ENCODE measurements at places on chromosomes 7 and 10. TPM values are rescaled to one million over a fixed set of nuclear protein-coding genes. Genes with fewer than 3 reads are reported as not detected.

DNA sequence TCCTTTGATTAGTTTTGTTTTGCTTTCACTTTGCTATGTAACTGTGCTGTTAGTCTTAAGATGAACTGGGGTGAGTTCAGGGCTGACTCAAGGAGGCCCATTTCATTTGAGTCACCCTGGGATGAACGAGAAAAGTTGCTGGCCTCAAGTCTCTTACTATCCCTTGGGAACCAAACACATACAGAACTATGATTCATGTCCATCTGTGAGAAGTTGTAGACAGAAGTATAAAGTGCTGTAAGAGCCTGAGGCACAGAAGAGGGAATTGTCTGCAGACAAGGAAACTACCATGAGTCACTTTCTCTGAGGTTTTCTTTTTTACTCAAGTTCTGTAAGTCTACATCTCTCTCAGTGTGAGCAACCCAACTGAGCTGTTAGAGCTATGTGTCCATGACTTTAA lies 179.8 kb upstream of the CSTF2T start:
- no peak for DNase-seq

- no peak for DNase-seq
These were observed 15.6 kb downstream of the KLHL7 start for GRCh38 chr7:23121165-23121564.

GRCh38 chr10:73655257-73655989 lies 406 bp downstream of the SYNPO2L start:
- DNase-seq, result no peak

ZEB1 gene
- 31.5 TPM for total RNA-seq

DNA sequence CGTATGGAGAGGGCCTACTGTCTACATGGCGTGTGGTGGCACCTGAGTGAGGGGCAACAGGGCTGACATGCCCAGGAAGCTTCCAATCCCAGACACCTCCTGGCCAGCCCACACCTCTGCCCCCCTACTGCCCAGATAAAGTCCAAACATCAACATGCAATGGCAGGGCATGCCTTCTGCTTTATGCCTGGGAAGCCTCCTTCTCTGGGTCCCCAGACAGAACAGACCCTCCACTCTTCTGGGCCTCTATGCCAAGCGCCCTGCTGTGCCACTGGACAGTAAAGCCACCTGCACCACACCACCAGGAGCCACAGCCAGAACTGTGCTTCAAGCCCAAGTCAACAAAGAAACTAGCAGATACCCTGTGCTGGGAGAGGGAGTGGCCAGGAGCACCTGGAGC lies 12.5 kb downstream of the TMEM72 start:
- DNase-seq, result no peak

SLC16A12 gene
- not detected for total RNA-seq

PLPP4 gene
- total RNA-seq, result 0.18 TPM

- no peak for DNase-seq
These were observed 359.8 kb downstream of the PCDH15 start for GRCh38 chr10:54441275-54441674.

DNA sequence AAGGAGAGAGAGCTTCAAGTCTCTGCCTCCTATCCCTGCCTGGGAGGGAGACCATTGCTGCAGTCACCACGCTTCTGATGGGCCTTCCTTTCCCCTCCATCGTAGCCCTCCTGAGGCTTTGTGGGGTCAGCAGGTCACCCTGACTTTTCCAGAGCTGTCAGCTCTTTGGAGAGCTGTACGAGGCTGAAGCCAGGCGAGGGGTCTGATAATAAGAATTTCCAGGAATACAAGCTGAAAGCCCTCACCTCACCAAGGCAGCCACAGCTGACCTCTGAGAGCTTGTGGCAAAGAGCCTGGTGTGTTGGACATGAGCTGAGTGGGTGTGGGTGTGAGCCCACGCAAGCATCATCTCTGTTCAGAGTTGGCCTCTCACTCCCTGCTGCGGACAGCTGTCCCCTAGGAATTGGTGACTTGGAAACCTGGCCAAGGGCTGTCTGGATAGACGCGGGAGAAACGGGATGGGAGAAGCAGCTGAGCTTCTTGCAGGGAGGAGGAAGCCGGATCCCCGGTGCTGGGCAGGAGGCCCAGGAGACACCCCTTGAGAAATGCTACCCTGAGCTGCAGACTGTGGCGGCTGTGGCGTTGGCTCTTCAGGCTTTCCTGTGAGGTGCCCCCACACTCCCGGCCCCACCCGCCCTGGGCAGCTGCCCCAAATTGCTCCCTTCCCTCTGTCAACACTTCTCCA lies 122.1 kb upstream of the BTBD16 start:
- DNase-seq, result no peak

GPR146 gene
- total RNA-seq, result 2.9 TPM

GPR15LG gene
- total RNA-seq, result 0.41 TPM

- no peak for DNase-seq
These were observed 327.8 kb downstream of the PTPRN2 start for GRCh38 chr7:158259671-158260418.

DNA sequence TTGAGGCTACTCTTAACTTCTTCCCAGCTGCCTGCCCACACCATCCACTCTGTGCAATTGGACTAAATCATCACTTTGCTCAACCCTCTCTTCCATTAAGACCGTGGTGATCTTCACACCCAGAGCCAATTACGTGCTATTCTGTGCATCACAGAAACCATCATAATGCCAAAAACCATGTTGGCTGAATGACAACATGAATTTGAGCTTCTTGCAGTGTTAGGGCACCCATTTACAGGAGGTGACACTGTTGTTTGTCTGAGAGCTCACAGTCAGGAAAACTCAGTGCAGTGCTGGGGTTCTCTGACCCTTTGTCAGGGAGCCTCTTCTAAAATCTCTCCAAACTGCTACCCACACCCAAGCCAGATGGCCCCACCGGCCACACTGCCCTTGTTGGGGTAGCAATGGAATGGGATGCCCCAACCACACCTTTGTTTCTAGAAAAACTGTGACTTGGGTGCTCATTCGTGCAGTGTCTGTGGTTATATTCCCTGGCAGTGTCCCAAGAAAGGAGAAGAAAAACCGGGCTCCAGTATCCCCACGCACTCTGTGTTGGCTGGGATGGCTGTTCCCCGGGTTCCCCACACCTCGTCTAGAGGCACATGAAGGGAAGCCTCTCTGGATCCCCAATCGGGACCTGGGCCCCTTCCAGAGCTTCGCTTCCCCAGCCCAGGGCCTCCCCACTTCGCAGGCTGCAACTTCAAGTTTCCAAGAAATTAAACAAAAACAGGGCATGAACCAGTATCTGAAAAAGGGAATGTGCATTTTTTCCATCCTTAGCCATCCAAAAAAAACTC lies 2.0 kb upstream of the TNS3 start:
- DNase-seq, result no peak

DNA sequence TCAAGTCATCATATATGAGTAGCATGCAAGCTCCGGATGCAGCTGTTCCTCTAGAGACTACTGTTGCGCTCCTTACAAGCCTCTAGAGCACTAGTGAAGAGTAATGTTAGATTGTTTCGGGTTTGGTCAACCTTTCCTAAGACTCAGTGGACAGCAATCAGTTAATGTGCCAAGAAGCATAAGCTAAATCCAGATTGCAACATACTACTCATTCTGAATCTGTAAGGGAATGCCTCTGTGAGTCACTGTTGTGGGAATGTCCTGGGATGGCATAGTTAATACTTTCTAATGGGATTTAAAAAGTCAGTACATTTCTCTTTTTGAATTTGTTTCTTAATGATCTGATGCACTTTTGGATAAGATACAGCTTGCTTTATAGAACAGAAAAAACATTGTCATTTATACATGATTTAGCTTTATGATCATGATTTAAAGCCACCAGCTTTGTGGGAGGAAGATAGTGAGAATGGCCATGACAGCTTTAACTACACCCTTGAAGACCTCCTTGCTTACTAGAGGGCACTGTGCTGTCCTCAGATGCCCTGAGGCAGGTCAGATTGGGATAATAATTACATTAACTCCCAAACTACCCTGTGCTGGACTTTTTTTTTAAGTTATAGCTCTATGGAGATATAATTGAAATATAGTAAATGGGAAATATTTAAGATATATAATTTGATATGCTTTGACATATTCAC lies 138.4 kb downstream of the SDK1 start:
- peak; percentile 69 for DNase-seq
